Muscle of arm (tissue), 14 donors: ENCODE measurements at places on chromosomes 3 and 15. TPM values are rescaled to one million over a fixed set of nuclear protein-coding genes. Genes with fewer than 3 reads are reported as not detected.

ATP13A4 gene
- not detected for polyA plus RNA-seq

CYP1A2 gene
- 0.13 TPM for polyA plus RNA-seq

AHSG gene
- not detected for polyA plus RNA-seq

WDR93 gene
- not detected for polyA plus RNA-seq

SPSB4 gene
- polyA plus RNA-seq: 20.6 TPM

GOLGA6L10 gene
- polyA plus RNA-seq: not detected

DOCK3 gene
- not detected for polyA plus RNA-seq

ROBO2 gene
- polyA plus RNA-seq: 5.7 TPM

ARHGEF3 gene
- 33.3 TPM for polyA plus RNA-seq

HRG gene
- 0.04 TPM for polyA plus RNA-seq

XCR1 gene
- polyA plus RNA-seq: 0.24 TPM

SLC26A6 gene
- polyA plus RNA-seq: 7.1 TPM

ZNF385D gene
- 27.8 TPM for polyA plus RNA-seq

TTC23 gene
- polyA plus RNA-seq: 20.8 TPM

RHOV gene
- 2.2 TPM for polyA plus RNA-seq

MITF gene
- 6.4 TPM for polyA plus RNA-seq

PARP3 gene
- 5.8 TPM for polyA plus RNA-seq

CACNA2D2 gene
- polyA plus RNA-seq: 12.5 TPM

CTSH gene
- 46.3 TPM for polyA plus RNA-seq

UBL7 gene
- 32.1 TPM for polyA plus RNA-seq

PRSS50 gene
- 0.14 TPM for polyA plus RNA-seq

TPRA1 gene
- polyA plus RNA-seq: 16.9 TPM

SPRED1 gene
- polyA plus RNA-seq: 35.6 TPM

MEGF11 gene
- polyA plus RNA-seq: 1.4 TPM

ZFYVE19 gene
- polyA plus RNA-seq: 17.9 TPM

GRM2 gene
- 0.22 TPM for polyA plus RNA-seq

GPR62 gene
- polyA plus RNA-seq: 0.22 TPM

RNF111 gene
- polyA plus RNA-seq: 41.2 TPM

NMB gene
- polyA plus RNA-seq: 1.5 TPM

PLSCR2 gene
- not detected for polyA plus RNA-seq

CEMIP gene
- 6.4 TPM for polyA plus RNA-seq

UBA7 gene
- 17.3 TPM for polyA plus RNA-seq

MRPL47 gene
- 45.0 TPM for polyA plus RNA-seq

ZNF662 gene
- polyA plus RNA-seq: 27.1 TPM

SLC24A5 gene
- not detected for polyA plus RNA-seq

CAND2 gene
- 43.7 TPM for polyA plus RNA-seq

GREM1 gene
- polyA plus RNA-seq: 2.3 TPM

HAUS2 gene
- 20.5 TPM for polyA plus RNA-seq

CCR9 gene
- polyA plus RNA-seq: not detected

IL17RD gene
- polyA plus RNA-seq: 26.4 TPM

HMG20A gene
- polyA plus RNA-seq: 55.8 TPM

COLQ gene
- polyA plus RNA-seq: 57.1 TPM

RTP4 gene
- 0.64 TPM for polyA plus RNA-seq

SPTBN5 gene
- polyA plus RNA-seq: 6.0 TPM

UBE2E2 gene
- 39.1 TPM for polyA plus RNA-seq

CAMP gene
- not detected for polyA plus RNA-seq

GOLGA8N gene
- 11.2 TPM for polyA plus RNA-seq

GDPGP1 gene
- polyA plus RNA-seq: 1.4 TPM

PLSCR5 gene
- polyA plus RNA-seq: not detected

PAK6 gene
- polyA plus RNA-seq: 0.15 TPM

CX3CR1 gene
- 4.2 TPM for polyA plus RNA-seq

CALML4 gene
- 8.3 TPM for polyA plus RNA-seq

SLC7A14 gene
- polyA plus RNA-seq: 0.17 TPM

ZNF80 gene
- not detected for polyA plus RNA-seq

TNFAIP8L3 gene
- polyA plus RNA-seq: 2.0 TPM

NPAP1 gene
- polyA plus RNA-seq: 0.29 TPM

CCR3 gene
- 0.16 TPM for polyA plus RNA-seq

TGM5 gene
- polyA plus RNA-seq: 0.11 TPM

SH2D7 gene
- not detected for polyA plus RNA-seq
